ENCODE measurements at places on chromosomes 2 and 18.

- no peak for DNase-seq
Measured at GRCh38 chr2:238101891-238102841, 2.0 kb downstream of the ESPNL start.

DNA sequence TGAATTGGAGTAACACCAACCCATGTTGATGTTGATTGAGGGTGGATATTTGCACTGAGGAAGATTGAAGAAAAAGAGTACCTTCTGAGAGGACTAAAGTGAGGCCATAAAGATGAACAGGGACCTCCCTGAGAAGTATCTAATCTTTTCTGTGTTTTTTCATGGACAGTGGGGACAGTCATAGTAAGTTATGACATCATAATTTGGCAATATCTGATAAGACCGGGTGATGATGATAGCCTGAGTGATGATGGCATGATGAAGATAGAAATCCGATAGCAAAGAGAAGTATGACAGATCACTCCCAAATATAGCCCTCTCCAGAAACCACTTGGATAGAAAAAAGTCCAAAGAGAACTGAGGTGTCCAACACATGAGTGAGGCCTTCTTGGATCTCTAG lies 2.2 kb upstream of the ATP5MC3 start:
- DNase-seq: no peak

- DNase-seq: no peak
Measured at GRCh38 chr2:5946225-5947115, 254.3 kb downstream of the SOX11 start.

DNA sequence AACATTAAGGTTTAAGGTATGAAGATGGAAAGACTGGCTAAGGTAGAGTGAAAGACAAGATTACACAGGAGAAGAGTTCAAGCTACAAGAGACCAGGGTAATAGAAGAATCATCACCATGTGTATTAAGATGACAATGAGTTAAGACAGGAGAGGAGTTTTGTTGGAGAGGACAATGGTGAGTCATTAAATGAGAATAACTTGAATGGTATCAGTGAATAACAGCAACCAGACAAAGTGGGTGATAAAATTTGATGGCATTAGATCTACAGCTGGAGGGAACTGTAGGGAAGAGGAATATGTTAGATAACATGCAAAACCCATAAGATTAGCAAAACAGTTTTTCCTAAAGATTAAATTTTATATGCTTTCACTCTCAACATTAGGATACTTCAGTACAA lies 18.8 kb upstream of the ENOSF1 start:
- no peak for DNase-seq

- peak; percentile 5 for DNase-seq
Measured at GRCh38 chr18:45844938-45845337, 19.5 kb downstream of the SIGLEC15 start.

- no peak for DNase-seq
Measured at GRCh38 chr2:197576631-197577030, 60.8 kb downstream of the MOB4 start.
